ENCODE measurements at places on chromosomes 12 and 14. TPM values are rescaled to one million over a fixed set of nuclear protein-coding genes. Genes with fewer than 3 reads are reported as not detected.
A peak's percentile ranks its signal among the peaks of the same experiment; 100 is the strongest.

The GLT8D2 gene
- 11.1 TPM for total RNA-seq

The KRT74 gene
- total RNA-seq: not detected

The OVCH1 gene
- total RNA-seq: not detected

The SPTLC2 gene
- total RNA-seq: 51.2 TPM

The PIP4K2C gene
- total RNA-seq: 43.6 TPM

The AJUBA gene
- total RNA-seq: 146 TPM

The DPPA3 gene
- total RNA-seq: not detected

The IPO8 gene
- total RNA-seq: 39.2 TPM

The TMEM132C gene
- not detected for total RNA-seq

The P2RX7 gene
- total RNA-seq: not detected

DNA sequence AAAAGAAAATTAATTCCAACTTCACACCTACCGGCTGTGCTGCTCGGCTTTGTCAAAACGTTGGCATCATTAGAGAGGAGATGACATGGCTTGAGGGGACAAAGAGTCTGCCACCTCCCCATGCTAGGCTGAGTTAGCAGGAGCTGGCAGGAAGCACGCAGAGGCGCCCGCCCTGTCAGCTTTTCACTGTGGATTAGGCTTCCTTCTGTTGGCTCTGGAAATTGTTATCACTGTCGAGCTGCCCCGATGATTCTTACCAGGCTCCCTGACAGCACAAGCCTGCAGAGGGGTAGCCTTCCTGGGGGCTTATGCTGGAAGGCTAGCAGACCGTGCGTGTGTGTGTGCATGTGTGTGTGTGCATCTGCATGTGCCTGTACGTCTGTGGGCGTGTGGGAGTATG, 490.9 kb upstream of the TBX3 start:
- no peaks in the 10 kb centered on the region for H3K36me3 ChIP-seq
- H3K27ac ChIP-seq: no peak overlapping the region
- DNase-seq: no peak
- no peaks in the 10 kb centered on the region for H3K27me3 ChIP-seq
- H3K4me1 ChIP-seq: no peaks in the 10 kb centered on the region

DNA sequence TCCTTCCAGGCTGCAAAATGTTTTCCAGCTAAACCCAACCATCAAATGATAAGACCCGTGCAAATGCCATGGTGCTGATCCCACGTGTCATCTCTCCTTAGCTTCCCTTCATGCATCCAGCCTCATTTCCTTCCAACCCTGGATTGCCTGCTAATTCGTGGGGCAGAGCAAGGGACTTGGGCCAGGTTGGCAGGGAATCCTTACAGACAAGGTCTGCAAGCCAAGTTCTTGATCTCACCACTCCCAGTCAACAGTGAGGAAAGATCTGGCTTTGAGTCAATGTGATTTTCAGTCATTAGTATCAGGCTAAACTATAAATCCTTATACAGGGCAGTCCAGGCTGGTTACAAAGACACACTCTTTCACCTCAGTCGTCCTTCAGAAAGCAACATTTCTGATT, 150.9 kb downstream of the ANO2 start:
- H3K36me3 ChIP-seq: no peaks in the 10 kb centered on the region
- no peaks in the 10 kb centered on the region for H3K4me1 ChIP-seq
- H3K4me3 ChIP-seq: no peak overlapping the region
- DNase-seq: no peak
- H3K27ac ChIP-seq: no peak overlapping the region

GRCh38 chr12:113788020-113788856, 177.9 kb downstream of the RBM19 start:
- no peak for DNase-seq
- H3K4me3 ChIP-seq: no peak overlapping the region
- no peak overlapping the region for H3K27ac ChIP-seq
- H3K4me1 ChIP-seq: no peaks in the 10 kb centered on the region
- peaks cover 13% of the 10 kb centered on the region for H3K27me3 ChIP-seq

- no peaks in the 10 kb centered on the region for H3K36me3 ChIP-seq
- no peak overlapping the region for H3K4me3 ChIP-seq
- no peak overlapping the region for H3K27ac ChIP-seq
- H3K4me1 ChIP-seq: no peaks in the 10 kb centered on the region
- H3K27me3 ChIP-seq: no peaks in the 10 kb centered on the region
Measured at GRCh38 chr12:110656071-110656655, 32.8 kb downstream of the HVCN1 start.

- peaks cover 64% of the 10 kb centered on the region for H3K4me1 ChIP-seq
- DNase-seq: no peak
- H3K4me3 ChIP-seq: no peak overlapping the region
- H3K36me3 ChIP-seq: peaks cover 3% of the 10 kb centered on the region
- H3K27me3 ChIP-seq: no peaks in the 10 kb centered on the region
- peak overlapping the region; percentile 65 for H3K27ac ChIP-seq
Measured at GRCh38 chr12:51971679-51972421, 20.4 kb downstream of the ACVR1B start.

DNA sequence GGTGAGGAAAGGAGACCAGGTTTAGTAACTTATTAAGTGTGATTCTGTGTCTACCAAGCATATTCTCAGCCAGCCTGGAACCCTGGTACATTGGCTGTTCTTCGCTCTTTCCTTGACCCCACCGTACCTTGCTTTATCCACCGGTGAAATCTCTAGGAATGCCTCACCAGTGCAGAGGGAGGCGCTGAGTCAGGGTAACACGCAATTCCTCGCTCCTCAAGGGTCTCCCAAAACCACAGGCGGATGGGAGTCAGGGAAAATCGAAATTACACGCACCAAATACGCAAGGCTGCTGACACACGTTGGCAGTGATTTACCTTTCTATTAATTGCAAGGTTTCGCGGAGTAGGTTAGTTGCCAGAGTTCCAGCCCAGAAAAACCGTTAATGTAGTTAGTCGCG, 845 bp downstream of the L3HYPDH start:
- no peaks in the 10 kb centered on the region for H3K27me3 ChIP-seq
- peaks cover 26% of the 10 kb centered on the region for H3K4me1 ChIP-seq
- H3K4me3 ChIP-seq: peak overlapping the region; percentile 85
- peak; percentile 88 for DNase-seq
- H3K36me3 ChIP-seq: peaks cover 8% of the 10 kb centered on the region
- peak overlapping the region; percentile 96 for H3K27ac ChIP-seq

GRCh38 chr12:126667339-126667738, 1599.6 kb upstream of the TMEM132C start:
- peak; percentile 97 for DNase-seq
- H3K27me3 ChIP-seq: no peaks in the 10 kb centered on the region
- peak overlapping the region; percentile 87 for H3K27ac ChIP-seq
- H3K4me3 ChIP-seq: no peak overlapping the region
- peaks cover 32% of the 10 kb centered on the region for H3K4me1 ChIP-seq

Measured in astrocyte (in vitro differentiated cells and primary cell).